ENCODE measurements at places on chromosomes 5 and 9.

DNA sequence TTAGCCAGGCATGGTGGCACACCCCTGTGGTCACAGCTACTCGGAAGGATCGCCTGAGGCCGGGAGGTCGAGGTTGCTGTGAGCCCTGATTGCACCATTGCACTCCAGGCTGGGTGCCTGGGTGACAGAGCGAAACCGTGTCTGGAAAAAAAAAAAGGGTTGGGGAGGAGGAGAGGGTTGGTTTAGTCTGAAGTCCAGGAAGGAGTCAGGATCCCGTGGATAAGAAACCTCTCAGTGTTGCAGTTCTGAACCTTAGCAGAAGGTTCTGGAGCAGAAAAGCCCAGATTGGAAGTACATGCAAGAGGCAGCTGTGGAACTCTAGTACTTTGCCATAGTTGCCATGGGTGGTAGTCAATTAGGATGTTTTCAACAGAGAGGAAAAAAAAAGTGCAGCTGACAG lies 125.2 kb upstream of the CPEB4 start:
- no peak for DNase-seq

GRCh38 chr9:123395276-123395688 lies 39.3 kb downstream of the CRB2 start:
- DNase-seq = no peak

- DNase-seq = no peak
Observed at GRCh38 chr5:152632360-152632759, 227.3 kb upstream of the NMUR2 start.

- no peak for DNase-seq
Observed at GRCh38 chr9:38384990-38385848, 7.3 kb upstream of the ALDH1B1 start.

DNA sequence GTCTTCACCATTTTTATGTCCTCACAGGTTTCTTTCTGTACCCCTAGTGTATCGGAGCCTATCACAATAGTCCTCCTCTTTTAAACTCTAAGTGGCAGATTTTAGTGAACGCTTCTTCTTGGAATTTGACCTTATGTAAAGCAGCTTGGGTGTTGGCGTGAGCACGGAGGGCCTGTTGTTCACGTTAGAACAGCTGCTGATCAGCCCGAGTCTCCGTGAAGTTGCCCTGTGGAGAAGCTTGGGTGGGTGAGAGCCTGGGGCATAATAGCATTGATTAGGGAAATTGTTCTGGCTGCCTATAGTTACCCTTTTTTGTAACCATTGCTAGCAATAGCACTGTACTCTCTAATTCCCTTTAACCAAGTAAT lies 167.0 kb upstream of the OTULINL start:
- DNase-seq = no peak

DNA sequence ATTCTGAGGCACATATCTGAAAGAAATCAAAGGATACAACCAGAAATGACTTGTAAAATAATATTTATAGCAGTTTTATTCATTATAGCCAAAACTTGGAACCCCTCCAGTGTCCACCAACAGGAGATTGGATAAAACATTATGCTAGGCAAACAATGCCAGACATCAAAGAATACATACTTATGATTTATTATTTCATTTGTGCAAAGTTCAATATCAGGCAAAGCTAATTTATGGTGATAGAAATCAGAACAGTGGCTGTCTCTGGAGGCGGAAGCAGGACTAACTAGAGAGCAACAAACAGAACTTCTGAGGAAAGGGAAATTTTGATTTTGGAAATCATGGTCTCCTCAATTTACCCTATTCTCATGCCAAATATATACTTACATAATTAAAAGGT lies 193.1 kb downstream of the ICE1 start:
- no peak for DNase-seq

DNA sequence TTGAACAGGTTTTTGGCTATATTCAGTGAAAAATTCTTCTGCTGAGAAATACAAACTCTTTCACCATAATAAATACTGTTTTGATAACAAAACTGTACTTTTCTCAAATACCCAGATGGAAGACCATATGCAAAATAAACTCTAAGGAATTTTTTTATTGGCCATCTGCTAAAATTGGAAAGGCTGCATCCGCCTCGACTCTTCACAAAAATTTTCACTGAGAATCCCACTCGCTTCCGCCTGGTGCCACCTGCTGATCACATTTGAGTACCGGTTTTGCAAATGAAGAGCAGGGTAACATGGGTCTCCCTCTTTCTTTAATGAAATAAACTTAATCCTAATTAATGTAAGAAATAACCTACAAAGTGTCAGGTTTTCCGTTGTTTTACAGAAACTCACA lies 76.4 kb downstream of the TTLL11 start:
- DNase-seq = no peak

GRCh38 chr5:133890314-133890713 lies 78.1 kb downstream of the C5orf15 start:
- DNase-seq = no peak

DNA sequence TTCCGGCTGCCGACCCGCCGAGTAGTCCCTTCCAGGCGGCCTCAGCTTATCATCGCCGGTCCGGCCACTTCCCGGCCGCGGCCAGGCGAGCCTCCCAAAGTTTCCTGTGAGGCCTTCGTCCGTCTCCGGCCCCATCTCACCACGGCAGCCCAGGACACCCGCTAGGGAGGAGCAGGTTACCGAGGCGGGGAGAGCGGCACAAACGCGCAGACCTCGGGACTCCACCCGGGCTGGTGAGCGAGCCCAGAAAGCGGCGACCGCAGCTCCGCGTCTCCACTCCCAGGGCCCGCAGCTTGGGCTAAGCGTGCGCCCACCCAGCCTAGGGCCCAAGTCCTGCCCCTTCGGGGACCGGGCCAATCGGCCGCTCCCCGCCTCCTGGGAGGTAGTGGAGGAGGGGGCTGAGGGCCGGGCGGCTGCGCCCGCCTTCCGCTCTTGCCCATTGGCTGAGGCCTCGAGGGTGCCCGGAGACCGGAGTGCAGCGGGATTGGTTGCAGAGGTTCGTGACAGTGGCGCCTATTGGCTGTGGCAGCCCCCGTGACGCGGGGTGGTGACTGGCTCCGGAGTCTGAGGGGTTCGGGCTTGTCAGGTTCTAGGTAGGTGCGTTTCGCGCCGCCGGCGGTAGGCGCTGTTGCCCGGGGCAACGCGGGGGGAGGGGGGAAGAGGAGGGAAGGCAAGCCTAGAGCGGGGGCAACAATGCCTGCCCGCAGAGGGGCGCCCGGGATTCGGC lies 867 bp downstream of the FER start:
- DNase-seq = peak; percentile 95
